ENCODE measurements at places on chromosomes 6 and 20. TPM values are rescaled to one million over a fixed set of nuclear protein-coding genes. Genes with fewer than 3 reads are reported as not detected.

ADGRG6 gene
- 3.6 TPM for total RNA-seq

GRCh38 chr6:39884696-39885095, 49.6 kb downstream of the MOCS1 start:
- H3K4me1 ChIP-seq = peaks cover 52% of the 10 kb centered on the region
- H3K27ac ChIP-seq = no peak overlapping the region
- DNase-seq = no peak
- no peaks in the 10 kb centered on the region for H3K27me3 ChIP-seq

DNA sequence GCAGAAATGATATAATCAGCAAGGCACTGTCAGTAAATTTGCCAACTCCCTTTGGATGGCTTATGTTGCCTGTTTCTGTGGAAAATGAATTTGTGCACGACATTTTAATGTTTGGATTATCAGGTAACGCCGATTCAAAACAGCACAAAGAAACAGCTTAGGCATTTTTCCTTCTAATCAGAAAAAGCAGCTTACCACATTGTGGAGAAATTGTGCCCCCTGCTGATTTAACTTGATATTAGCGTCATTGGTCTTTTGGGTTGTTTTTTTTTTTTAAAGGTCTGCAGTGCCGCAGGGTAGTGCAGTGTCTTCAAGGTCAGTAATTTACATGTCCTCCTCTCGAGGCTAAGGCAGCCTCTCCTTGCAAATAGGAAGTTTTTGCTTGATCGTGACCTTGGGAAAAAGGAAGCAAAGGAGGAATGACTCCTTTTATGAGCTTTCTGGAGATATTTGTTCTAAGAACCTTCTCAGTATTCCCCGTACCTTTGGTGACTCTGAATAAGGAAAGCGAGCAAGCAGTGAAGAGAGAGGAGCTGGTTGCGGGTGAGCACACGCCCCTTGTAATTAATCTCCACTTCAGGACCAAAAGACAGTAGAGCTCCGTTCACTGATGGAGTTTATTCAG, 79.1 kb downstream of the ELOVL4 start:
- H3K27ac ChIP-seq = no peak overlapping the region
- no peak for DNase-seq
- peaks cover 16% of the 10 kb centered on the region for H3K4me1 ChIP-seq

- no peaks in the 10 kb centered on the region for H3K27me3 ChIP-seq
- H3K27ac ChIP-seq = no peak overlapping the region
- H3K4me1 ChIP-seq = no peaks in the 10 kb centered on the region
- H3K36me3 ChIP-seq = no peaks in the 10 kb centered on the region
These were observed 135.1 kb downstream of the PLG start for GRCh38 chr6:160837146-160837545.

- no peak overlapping the region for H3K27ac ChIP-seq
- no peaks in the 10 kb centered on the region for H3K27me3 ChIP-seq
- H3K4me3 ChIP-seq = no peak overlapping the region
- no peaks in the 10 kb centered on the region for H3K36me3 ChIP-seq
These were observed 654.0 kb downstream of the COL12A1 start for GRCh38 chr6:74551896-74552295.

ULBP3 gene
- 0.99 TPM for total RNA-seq

GRCh38 chr20:56361900-56362299, 3.1 kb downstream of the FAM210B start:
- no peak overlapping the region for H3K27ac ChIP-seq
- no peak for DNase-seq
- H3K4me3 ChIP-seq = no peak overlapping the region
- H3K36me3 ChIP-seq = peaks cover 25% of the 10 kb centered on the region
- peaks cover 50% of the 10 kb centered on the region for H3K4me1 ChIP-seq
- H3K27me3 ChIP-seq = no peaks in the 10 kb centered on the region

GRCh38 chr20:3067139-3068014, 4.0 kb upstream of the OXT start:
- H3K27ac ChIP-seq = no peak overlapping the region
- H3K4me3 ChIP-seq = no peak overlapping the region
- DNase-seq = no peak
- H3K36me3 ChIP-seq = no peaks in the 10 kb centered on the region
- H3K4me1 ChIP-seq = peaks cover 13% of the 10 kb centered on the region

GRCh38 chr6:137286916-137287315, 67.7 kb upstream of the IFNGR1 start:
- H3K4me3 ChIP-seq = no peak overlapping the region
- H3K36me3 ChIP-seq = no peaks in the 10 kb centered on the region
- no peak for DNase-seq
- H3K27me3 ChIP-seq = no peaks in the 10 kb centered on the region
- H3K4me1 ChIP-seq = peaks cover 6% of the 10 kb centered on the region

Data from left ventricle myocardium inferior (tissue), 1 donor.